ENCODE measurements at places on chromosomes 16 and 17.

DNA sequence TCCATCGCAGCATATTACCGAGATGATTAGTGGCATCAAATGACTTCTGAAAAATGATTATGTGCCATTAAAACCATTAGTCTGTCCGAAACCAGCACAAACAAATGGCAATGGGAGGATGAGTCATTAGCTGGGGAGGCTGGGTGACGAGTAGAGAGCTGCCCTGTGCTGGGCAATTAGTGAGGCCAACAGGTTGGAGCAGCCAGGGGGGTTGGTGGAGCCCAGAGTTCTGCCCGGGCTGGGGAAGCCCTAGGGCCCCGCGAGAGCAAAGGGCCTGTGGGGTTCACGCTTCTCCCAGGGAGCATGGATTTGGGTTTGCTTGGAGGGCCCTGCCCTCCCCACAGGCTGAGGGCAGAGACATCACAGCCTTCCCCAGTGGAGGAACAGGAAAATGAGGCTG is 152.1 kb upstream of the RPL38 start:
- no peak for DNase-seq

GRCh38 chr16:19574615-19575014 is 19.1 kb downstream of the VPS35L start:
- DNase-seq: no peak

DNA sequence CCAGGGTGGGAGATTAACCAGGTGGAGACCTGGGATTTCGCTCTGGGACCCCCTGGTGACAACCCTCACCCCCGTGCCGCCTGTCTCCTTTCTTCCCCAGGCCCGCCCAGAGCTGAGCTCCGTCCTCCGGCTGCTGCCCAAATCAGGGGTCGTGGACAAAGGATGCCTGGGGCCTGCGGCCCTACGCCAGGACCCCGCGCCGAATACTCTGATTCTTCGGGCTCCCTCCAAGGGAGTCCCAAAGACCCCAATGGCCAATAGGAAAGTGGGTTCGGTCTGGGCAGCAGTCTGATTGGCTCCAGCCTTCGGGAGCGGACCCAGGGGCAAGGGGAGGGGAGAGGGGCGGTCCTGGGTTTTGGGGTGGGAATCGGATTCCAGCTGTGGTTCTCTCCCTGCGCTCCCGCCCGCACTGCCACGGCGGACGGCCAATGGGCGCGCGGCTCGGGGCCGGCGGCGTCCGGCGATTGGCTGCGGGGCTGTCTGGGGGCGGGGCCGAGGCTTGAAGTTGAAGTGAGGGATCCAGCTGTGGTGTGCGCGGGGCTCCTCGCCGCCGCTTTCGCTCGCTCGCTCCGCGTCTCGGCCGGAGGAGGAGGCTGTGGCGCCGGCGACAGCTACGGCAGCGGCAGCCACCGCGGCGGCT is at the start of gene CACNA1G:
Gene CACNA1G, plus strand, starts transcription at position 531 of the 640 bp plus-strand sequence. CDS start 745 bp downstream, outside the sequence.
- peak; percentile 76 for DNase-seq

DNA sequence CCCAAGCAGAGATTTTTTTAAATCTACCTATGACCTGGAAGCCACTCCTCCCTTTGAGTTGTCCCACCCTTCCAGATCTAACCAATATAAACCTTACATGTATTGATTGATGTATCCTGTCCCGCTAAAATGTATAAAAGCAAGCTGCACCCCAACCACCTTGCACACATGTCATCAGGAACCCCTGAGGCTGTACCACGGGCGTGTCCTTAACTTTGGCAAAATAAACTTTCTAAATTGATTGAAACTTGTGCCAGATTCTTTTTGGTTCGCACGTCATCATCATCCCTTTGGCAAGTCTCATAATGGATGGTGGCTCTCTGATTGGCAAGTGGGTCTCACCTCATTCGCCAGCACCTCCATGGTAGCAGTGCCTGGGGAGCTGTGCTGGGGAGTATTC is 60.2 kb downstream of the CNGB1 start:
- no peak for DNase-seq

DNA sequence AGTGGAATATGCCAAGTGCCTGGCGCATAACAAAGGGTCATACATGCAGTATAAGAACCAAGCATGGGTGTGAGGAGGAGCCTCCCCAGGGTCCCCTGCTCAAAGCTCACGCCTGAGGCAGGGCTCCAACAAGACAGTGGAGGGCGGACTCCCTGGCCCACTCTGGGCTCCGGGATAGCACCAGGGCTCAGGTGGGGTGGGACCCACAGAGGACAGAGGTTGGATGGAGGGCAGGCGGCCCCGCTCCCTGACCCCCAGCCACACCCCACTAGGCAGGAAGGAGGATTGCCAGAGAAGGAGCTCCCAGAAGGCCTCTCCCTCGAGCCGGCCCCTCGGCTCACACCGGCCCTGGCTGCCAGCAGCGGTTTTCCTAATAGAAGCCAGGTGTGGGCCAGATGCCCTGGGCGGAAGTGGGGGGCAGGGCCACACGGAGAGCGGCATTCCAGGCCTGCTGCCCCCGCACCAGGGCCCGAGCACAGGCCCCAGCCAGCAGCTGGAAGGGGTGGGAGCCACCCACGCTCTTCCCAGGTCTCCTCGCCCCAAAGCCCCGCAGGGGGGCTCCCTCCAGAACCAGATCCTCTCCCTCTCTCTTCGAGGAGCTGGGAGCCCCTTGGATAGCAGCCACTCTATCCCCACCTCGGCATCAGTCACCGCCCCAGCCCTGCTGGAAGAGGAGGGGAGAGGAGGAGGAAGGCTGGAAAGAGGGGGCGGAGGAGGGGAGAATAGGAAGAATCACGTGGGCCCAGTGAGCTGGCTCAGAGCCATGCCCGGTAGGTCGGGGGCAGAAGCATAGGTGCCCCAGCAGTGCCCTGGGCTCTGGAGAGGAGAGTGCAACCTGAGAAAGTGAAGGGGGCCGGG is 21.0 kb downstream of the VASN start:
- no peak for DNase-seq

DNA sequence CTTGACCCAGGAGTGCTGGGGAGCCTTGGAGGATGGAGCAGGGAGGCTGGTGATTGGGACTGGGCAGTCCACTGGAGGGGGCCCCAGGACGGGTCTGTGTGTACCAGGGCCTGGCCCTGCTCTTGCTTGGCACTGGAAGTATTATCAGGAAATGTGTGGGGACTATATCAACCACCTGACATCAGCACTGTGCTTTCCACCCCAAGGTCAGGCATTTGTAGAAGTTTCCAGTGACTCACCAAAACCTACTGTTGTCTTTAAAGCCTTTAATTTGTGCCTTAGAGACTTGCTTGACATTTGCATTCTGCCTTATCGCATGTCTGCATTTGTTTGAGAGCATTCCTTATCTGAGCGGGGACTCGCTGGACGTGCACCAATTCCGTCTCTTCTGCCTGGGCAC is 323.1 kb downstream of the FOXL1 start:
- no peak for DNase-seq

Data from activated CD4-positive, alpha-beta T cell treated with anti-CD3 and anti-CD28 coated beads, Interleukin-2, amount 50 U/mL, for 24 hours (primary cell).